ENCODE measurements at places on chromosomes 5 and 9.
A peak's percentile ranks its signal among the peaks of the same experiment; 100 is the strongest.

DNA sequence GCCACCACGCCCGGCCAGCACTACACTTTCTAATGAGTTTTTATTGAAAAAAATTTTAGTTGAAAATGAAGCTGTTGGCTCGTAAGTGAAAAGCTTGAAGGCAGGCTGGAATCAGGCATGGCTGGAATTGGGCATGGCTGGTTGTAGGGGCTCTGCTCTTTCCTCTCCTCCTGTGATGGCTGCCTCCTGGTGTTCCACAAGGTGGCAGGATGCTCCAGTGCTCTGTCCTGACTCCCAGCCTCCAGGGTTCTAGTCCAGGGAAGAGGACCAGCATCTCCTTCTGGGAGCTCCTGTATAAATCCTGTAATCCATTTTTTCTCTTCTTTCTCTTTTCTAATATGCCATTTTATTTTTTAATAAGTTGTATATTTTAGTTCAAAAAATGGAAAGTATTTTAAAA is 57.2 kb upstream of the DHFR start:
- DNase-seq: peak; percentile 34

DNA sequence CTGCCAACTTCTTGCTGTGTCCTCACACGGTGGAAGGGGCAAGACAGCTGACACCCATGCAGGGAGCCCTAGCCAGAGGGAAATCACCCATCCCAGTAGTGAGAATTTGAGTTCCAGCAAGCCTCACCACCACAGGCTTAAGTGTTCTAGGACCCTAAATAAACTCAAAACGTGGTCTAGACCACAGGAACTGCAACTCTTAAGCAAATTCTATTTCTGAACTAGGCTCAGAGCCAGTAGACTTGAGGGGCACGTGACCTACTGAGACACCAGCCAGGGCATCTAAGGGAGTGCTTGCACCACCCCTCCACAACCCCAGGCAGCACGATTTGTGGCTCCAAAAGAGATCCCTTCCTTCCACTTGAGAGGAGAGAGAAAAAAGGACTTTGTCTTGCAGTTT is 96.0 kb upstream of the PHF24 start:
- no peak for DNase-seq

DNA sequence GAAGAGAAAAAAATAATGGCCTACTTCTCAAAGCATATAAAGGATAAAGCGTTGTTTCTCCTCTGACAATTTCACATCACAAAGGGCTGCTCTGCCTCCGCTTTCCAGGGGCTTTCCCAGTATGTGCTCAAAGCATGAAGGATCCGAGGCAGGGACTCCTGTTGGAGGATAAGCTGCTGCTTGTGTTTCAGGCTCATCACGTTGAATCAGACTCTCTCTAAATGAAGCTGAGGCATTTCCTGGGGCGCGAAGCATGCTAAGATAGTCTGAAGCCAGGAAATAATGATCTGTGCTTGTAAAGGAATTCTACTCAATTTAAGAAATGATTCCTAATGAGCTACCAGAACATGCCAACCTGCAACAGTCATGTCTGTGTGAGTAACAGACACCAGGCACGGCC is 97.5 kb downstream of the MARCHF11 start:
- DNase-seq: no peak

- DNase-seq: peak; percentile 51
Measured at GRCh38 chr5:107455111-107455544, 215.6 kb downstream of the EFNA5 start.

GRCh38 chr5:158744226-158744625 is 355.5 kb downstream of the EBF1 start:
- no peak for DNase-seq

GRCh38 chr5:17477043-17477442 is 21.0 kb upstream of the TAF11L2 start:
- no peak for DNase-seq

DNA sequence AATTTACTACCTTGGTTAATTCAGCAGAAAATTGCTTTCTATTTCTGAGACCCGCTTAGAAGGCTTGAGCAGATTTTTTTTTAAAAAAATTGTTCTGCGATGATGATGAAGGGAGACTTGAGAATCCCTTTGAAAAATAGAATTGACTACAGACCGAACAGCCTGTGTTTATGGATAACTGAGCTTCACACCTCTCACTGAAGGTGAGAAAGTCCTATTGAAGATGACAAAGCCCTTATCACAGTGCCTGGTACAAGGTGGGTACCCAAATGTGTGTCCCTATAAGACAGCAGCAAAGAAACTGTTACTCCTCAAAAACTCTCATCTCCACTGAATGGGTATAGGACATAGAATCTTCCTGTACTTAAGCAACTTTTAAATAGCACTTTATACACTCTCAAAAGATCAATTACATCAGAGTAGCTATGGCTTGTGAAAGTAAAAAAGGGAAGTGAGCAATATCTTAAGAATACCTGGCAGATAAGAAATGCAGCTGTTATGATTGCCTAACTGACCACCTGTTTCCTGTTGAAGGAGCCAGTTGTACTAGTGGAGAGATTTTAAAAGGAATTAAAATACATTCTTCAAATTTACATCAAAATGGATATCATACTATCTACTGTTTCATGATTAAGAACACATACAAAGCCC is 419.7 kb downstream of the CHSY3 start:
- no peak for DNase-seq

DNA sequence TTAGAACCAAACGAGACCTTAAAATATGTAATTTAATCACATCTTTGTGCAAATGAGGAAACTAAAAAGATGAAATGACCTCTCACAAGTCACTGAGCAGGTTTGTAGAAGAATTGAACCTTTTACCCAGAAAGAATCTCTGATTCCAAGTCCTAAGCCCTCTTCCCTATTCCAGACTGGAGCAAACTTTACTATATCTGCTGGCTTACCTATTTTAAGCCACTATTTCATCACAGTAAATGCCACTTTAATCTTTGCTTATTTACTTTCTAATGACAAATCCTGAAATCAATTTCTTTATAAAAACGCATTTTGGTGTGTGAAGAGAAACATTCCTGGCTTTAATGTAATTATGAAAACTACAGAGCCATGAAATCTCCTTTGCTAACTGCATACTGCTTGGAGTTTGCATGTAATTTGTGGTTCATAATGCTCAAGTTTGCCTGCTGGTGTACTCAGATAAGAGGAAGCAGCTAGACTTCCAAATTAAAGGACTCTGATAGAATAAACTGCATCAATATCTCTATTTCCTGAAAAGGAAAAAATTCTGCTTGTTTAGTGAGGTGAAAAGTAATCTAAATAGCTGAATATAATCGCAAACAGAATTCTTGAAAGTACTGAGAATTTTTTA is 121.2 kb downstream of the RAB3C start:
- DNase-seq: no peak

GRCh38 chr5:155127552-155127951 is 114.0 kb downstream of the KIF4B start:
- no peak for DNase-seq

GRCh38 chr9:130532426-130533080 is 46.8 kb upstream of the FUBP3 start:
- no peak for DNase-seq

GRCh38 chr5:44875661-44876605 is 67.2 kb downstream of the MRPS30 start:
- DNase-seq: peak; percentile 17

DNA sequence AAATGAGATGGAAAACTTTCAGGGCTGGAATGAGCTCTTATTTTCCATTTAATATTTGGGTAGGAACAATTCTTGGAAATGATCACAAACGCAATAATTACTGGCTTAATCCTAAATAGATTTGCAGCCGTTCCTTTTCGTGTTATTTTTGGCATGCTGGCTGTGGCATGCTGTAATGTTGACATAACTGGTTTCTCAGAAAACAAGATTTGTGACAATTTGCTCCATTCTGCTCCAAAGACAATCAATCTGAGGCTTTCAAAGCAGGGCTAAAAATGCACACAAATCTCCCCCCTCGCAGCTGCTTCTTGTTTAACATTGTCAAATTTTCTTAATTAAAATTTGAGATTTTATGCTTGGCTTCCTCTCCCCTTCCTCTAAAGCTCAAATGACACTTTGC is 151.2 kb downstream of the TTC39B start:
- no peak for DNase-seq

- peak; percentile 81 for DNase-seq
Measured at GRCh38 chr5:72611118-72611730, 104.0 kb upstream of the ZNF366 start.

- DNase-seq: no peak
Measured at GRCh38 chr5:172591636-172592035, 49.4 kb upstream of the NEURL1B start.

- no peak for DNase-seq
Measured at GRCh38 chr5:143742951-143743350, 69.0 kb upstream of the HMHB1 start.

DNA sequence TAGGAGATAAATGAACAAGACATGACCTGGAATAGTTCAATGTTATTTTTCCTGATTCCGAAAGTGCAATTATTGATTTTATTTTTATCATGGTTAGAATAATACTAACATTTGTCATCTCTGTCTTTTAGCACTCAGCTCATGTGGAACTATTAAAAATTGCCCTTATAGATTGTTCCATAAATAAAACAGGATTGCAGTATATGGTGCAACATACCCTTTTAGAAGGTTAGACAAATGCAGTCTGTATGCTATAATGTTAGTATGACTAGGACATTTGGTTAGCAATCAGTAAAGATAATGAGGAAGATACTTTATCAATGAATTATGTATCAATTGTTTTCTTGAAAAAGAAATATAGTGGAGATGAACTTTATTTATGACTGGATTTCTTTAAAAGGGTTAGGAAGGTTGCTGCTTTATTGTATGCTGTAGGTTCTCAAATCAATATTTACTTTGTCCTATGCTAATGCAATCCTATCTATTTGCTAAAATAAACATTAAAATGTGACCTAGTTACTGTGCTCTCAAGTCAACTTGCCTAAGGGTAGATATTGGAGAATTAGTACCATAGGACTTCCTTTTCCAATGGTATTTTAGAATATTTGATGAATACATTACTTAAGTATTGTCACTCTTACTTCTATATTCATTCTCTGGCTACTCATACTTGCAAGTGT is 348.9 kb upstream of the ISL1 start:
- no peak for DNase-seq

GRCh38 chr5:140868721-140869554 is at the start of gene PCDHA11:
TSS of gene PCDHA11 (plus strand) at chr5:140868957. CDS start at chr5:140869104, 147 bp downstream.
- peak; percentile 10 for DNase-seq

GRCh38 chr9:136539427-136540421 is 6.1 kb downstream of the NOTCH1 start:
- DNase-seq: peak; percentile 50

DNA sequence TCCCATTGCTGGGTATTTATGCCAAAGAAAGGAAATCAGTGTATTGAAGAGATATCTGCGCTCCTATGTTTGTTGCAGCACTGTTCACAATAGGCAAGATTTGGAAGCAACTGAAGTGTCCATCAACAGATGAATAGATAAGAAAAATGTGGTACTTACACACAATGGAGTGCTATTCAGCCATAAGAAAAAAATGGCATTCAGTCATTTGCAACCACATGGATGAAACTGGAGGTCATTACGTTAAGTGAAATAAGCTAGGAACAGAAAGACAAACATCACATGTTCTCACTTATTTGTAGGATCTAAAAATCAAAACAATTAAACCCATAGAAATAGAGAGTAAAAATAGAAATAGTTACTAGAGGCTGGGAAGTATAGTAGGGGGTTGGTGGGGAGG is 1133.1 kb upstream of the ACO1 start:
- DNase-seq: no peak

GRCh38 chr5:72451741-72452505 is 55.3 kb downstream of the ZNF366 start:
- peak; percentile 87 for DNase-seq

DNA sequence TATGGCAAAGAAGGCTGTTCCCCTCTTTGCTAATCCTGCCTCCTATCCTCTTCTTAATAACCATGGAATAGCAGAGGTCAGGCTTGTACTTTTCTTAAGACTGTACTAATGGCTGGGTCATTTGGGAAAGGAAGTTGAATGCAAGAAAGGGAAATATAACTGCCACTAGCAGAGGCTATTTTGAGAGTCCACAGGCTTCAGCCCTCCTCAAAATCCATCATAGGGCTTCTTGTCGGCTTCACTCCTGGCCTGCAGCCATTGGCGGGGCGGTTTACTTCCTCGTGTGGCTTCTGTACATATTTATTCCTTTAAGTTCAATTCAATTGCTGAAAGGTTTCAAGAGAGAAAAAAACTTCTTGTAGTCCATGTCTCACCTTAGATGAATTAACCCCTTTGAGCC is 2.8 kb upstream of the PARP8 start:
- DNase-seq: no peak

- DNase-seq: peak; percentile 30
Measured at GRCh38 chr9:5459289-5459829, 9.0 kb downstream of the CD274 start.

DNA sequence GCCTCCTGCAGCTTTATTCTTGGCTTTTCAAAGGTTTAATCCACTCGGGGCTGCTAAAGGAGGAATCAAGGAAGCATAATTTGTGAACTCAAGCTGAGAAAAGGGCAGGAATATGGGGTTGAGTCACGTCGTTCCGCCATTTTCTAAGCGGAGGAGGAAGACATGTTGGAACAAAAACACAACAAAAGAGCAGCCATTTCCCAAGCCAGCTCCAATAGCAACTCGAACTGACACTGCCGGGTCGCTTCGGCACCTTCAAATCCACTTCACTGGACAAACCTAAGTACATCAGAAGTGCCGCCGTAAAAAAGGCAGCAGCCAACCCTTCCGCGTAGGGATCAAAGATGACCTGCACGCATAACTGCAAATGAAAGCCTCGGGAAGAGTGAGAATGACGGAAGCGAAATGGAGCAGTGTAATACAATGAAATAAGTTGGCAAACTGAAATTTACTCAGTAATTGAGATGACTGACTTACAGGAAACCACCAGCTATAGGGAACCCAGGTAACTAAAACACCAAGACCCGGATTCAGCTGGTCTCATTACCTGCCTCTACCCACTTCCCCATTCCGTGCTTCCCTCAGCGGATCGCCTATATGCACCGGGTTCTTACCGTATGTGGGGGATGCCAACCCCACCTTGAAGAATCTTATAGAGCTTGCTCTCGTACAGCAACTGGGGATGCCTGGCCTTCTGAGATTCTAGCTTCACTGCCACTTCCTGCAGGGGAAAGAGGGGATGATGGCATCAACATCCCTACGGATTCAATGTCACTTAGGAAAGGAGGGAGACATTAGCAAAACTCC is 1.6 kb downstream of the CSNK1A1 start:
- DNase-seq: no peak

DNA sequence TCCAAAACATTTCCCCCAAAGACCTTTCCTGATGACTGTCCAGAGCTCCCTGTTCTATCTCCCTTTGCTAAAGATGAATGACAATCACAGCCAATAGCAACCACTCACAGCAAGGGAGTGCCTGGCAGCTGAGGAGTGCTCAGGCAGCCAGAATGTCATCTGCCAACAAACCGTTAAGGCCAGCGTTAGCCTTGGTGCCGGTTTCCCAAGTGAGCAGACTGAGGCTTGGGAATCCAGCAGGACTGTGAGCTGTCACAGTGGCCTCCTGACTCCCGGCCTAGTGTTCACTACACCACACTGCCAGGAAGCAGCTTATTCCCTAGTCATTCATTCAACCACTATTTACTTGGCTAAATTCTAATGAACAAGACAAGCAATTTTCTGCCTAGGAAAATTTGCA is 24.7 kb downstream of the STK10 start:
- no peak for DNase-seq

Measured in AG08395 (cell line).